ENCODE measurements at places on chromosomes 5 and 9.
A peak's percentile ranks its signal among the peaks of the same experiment; 100 is the strongest.

DNA sequence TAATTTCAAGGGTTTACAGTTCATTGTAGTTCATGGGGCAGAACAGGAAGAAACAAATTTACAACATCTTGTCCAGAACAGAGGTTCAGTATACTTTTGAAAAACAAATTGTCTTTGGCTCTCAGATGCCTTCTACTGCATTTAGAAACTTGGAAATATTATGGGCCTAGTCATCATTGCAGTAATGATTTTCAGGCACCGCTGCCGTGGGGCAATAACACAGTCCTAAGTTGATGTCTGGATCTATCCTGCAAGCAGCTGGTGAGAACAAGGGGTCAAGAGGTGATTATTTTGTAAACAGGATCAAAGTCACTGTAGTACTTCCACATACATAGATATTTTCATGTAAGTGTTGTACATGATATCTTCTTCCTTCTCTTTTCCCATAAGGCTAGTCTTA is 82.5 kb upstream of the CAST start:
- no peak for DNase-seq

- DNase-seq, result no peak
Measured at GRCh38 chr9:108967916-108968315, 33.7 kb downstream of the ABITRAM start.

GRCh38 chr9:90770927-90771326 is 30.7 kb upstream of the SYK start:
- no peak for DNase-seq

- no peak for DNase-seq
Measured at GRCh38 chr5:122295138-122295537, 16.9 kb upstream of the SNCAIP start.

GRCh38 chr9:136848393-136849037 is 694 bp upstream of the PHPT1 start:
- DNase-seq, result peak; percentile 51

GRCh38 chr5:7467179-7467578 is 71.2 kb downstream of the ADCY2 start:
- DNase-seq, result no peak
